Myometrial cell (primary cell): ENCODE measurements at places on chromosomes 12 and 14. TPM values are rescaled to one million over a fixed set of nuclear protein-coding genes. Genes with fewer than 3 reads are reported as not detected.

The DEGS2 gene
- total RNA-seq, result 0.35 TPM in 1 of 2 replicates, not detected in the other

The GALNT8 gene
- not detected in 2 replicates for total RNA-seq

The DHRS4 gene
- total RNA-seq, result 59.7 and 83.0 TPM in 2 replicates

The DGKA gene
- 19.9 and 32.4 TPM in 2 replicates for total RNA-seq

The SNAPC1 gene
- 12.4 and 13.3 TPM in 2 replicates for total RNA-seq

The NOC4L gene
- total RNA-seq, result 15.6 and 16.8 TPM in 2 replicates
